Neural progenitor cell (in vitro differentiated cells): ENCODE measurements at places on chromosomes 13 and 19. TPM values are rescaled to one million over a fixed set of nuclear protein-coding genes. Genes with fewer than 3 reads are reported as not detected.

PRTN3 gene
- total RNA-seq: 0.28 TPM in 1 of 2 replicates, not detected in the other

DACH1 gene
- total RNA-seq: 18.6 and 27.6 TPM in 2 replicates

ATP4B gene
- not detected in 2 replicates for total RNA-seq

MLNR gene
- not detected in 2 replicates for total RNA-seq
